ENCODE measurements at places on chromosomes 5 and 9. TPM values are rescaled to one million over a fixed set of nuclear protein-coding genes. Genes with fewer than 3 reads are reported as not detected.

Gene GIN1
- total RNA-seq, result 7.9 TPM

GRCh38 chr5:407051-407450 lies 35.9 kb upstream of the EXOC3 start:
- no peaks in the 10 kb centered on the region for H3K4me1 ChIP-seq
- no peak overlapping the region for H3K27ac ChIP-seq
- no peaks in the 10 kb centered on the region for H3K36me3 ChIP-seq

DNA sequence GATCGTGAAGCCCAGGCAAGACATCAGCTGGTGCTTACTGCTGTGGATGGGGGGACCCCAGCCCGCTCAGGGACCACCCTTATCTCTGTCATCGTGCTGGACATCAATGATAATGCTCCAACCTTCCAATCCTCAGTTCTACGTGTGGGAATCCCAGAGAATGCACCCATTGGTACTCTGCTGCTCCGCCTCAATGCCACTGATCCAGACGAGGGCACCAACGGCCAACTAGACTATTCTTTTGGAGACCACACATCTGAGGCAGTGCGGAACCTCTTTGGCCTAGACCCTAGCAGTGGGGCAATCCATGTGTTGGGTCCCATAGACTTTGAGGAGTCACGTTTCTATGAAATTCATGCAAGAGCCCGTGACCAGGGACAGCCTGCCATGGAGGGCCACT lies 960 bp downstream of the PCDHGC5 start:
- H3K4me3 ChIP-seq, result no peak overlapping the region
- no peaks in the 10 kb centered on the region for H3K4me1 ChIP-seq
- peaks cover 32% of the 10 kb centered on the region for H3K27me3 ChIP-seq
- no peak for DNase-seq

DNA sequence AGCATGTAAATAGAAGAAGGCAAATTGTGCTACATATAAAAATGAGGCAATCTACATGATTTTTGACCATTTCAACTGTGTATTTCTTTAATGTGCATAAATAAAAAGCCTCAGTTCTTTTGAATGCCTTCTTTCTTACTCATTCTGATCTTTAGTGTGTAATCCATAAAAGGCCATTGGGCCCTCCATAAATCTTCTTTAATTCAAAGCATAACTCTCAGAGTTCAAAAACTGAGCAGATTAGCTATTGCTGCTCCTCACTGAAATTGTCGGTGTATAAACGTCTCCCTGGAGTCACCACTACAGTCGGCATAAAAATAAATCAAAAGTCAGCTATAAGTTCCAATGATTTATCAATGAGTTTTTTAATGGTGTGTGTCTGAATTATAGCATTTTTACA lies 45.3 kb upstream of the ADAMTSL1 start:
- no peak overlapping the region for H3K4me3 ChIP-seq
- no peak for DNase-seq
- H3K36me3 ChIP-seq, result no peaks in the 10 kb centered on the region
- no peak overlapping the region for H3K27ac ChIP-seq

Data from PC-9 (cell line).